Tibial artery (tissue), 4 donors: ENCODE measurements at places on chromosomes 4 and X.

DNA sequence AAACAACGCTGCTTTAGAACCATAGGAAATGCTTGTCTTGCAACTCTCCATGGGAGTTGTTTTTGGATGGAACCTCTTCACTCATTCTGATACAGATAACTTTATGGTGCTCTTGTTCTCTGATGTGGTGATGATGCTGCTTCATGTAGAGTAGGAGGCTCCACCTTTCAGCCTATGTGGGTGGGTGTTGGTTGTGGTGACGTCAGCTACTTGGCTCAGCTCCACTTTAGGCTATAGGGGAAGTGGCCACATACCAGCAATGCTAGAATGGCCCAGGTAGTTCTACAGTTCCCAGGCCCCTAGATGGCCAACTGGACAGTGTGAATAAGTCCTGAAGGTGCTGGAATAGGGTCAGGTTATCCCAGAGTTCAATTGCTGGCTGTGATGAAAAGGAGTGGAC lies 192.1 kb downstream of the TBX22 start:
- DNase-seq: no peak
- H3K27ac ChIP-seq: no peak overlapping the region
- H3K27me3 ChIP-seq: no peaks in the 10 kb centered on the region
- H3K4me3 ChIP-seq: no peak overlapping the region
- H3K4me1 ChIP-seq: no peaks in the 10 kb centered on the region
- H3K36me3 ChIP-seq: no peaks in the 10 kb centered on the region

DNA sequence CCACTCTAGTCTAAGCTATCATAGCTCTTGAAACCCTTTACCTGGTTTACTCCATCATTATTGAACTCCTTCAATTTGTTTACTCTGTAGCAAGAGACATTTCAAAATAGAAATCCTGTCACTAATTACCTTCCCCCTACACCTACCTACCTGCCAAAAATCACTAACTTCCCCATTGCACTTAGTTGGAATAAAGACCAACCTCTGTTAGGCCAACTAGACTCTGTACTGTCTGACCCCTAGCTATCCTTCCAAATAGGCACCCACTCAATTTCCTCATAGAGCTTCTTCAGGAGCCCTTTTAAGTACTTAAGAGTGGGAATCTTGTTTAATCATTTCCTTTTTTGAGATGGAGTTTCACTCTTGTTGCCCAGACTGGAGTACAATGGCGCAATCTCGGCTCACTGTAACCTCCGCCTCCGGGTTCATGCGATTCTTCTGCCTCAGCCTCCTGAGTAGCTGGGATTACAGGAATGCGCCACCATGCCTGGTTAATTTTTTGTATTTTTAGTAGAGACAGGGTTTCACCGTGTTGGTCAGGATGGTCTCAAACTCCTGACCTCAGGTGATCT lies 8.9 kb upstream of the CDKL2 start:
- H3K27me3 ChIP-seq: no peaks in the 10 kb centered on the region
- DNase-seq: no peak
- no peak overlapping the region for H3K4me3 ChIP-seq
- H3K4me1 ChIP-seq: no peaks in the 10 kb centered on the region
- no peak overlapping the region for H3K27ac ChIP-seq
- peaks cover 8% of the 10 kb centered on the region for H3K36me3 ChIP-seq

DNA sequence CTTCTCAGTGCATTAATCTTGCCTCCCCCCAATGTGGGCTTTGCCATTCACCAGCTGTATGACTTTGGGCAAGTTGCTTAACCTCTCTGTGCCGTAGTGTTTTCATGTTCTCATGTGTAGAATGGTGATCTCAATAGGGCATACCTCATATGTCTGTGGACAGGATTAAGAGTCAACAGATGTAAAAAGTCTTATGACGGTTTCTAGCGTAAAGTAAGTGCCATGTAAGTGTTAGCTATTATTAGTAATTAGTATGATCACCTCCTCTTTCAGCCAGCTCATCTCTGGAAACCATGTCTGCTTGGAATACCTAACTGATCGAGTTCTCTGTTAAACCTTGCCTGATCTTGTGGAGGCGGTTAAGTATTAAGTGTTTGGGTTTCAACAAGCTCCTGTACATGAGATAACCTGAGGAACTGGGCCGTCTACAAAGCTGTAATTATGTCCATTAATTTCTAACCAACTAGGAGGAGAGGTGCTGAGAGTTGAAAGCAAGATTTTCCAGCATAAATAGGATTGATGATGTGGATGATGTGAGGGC lies 66.3 kb downstream of the TSC22D3 start:
- H3K27me3 ChIP-seq: no peaks in the 10 kb centered on the region
- peak overlapping the region; percentile 99 for H3K27ac ChIP-seq
- H3K4me1 ChIP-seq: peaks cover 35% of the 10 kb centered on the region
- no peak overlapping the region for H3K4me3 ChIP-seq
- no peak for DNase-seq

- no peak overlapping the region for H3K4me3 ChIP-seq
- H3K4me1 ChIP-seq: no peaks in the 10 kb centered on the region
- H3K27ac ChIP-seq: no peak overlapping the region
- H3K36me3 ChIP-seq: no peaks in the 10 kb centered on the region
Observed at GRCh38 chr4:36446275-36446674, 164.9 kb downstream of the DTHD1 start.

DNA sequence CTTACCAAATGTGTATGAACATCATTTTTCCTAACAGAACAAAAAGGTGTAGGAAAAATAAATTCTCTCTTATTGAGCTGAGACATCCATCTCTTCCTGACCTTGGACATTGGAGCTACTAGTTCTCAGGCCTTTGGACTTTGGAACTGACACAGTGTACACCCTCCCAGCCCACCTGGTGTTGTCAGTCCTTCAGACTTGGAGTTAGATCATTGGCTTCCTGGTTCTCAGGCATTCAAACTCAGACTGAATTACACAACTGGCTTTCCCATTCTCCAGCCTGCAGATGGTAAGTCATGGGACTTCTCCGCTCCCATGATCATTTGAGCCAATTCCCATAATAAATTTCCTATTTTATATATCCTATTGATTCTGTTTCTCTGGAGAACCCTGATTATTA lies 84.8 kb upstream of the EDNRA start:
- no peak overlapping the region for H3K27ac ChIP-seq
- no peaks in the 10 kb centered on the region for H3K27me3 ChIP-seq
- no peak for DNase-seq
- H3K4me1 ChIP-seq: no peaks in the 10 kb centered on the region
